ENCODE measurements at places on chromosomes 2 and 18.

DNA sequence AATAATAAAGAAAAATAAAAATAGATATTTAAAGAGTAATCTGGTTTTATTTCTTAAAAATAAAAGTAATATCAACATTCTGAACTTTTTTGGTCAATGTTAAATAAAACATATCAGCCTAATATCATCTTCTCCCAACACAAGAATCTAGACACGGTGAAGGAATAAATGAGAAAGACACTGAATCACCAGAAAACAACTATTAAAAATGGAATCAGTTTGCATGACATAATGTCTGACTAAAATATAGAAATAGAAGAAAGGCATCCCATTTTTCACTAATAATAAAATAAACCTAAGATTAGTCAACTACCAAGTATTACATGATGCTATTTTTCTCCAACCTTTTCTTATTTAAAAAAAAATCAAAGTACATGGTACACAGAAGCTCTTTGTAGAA, 30.8 kb upstream of the TNFAIP6 start:
- no peak for DNase-seq

DNA sequence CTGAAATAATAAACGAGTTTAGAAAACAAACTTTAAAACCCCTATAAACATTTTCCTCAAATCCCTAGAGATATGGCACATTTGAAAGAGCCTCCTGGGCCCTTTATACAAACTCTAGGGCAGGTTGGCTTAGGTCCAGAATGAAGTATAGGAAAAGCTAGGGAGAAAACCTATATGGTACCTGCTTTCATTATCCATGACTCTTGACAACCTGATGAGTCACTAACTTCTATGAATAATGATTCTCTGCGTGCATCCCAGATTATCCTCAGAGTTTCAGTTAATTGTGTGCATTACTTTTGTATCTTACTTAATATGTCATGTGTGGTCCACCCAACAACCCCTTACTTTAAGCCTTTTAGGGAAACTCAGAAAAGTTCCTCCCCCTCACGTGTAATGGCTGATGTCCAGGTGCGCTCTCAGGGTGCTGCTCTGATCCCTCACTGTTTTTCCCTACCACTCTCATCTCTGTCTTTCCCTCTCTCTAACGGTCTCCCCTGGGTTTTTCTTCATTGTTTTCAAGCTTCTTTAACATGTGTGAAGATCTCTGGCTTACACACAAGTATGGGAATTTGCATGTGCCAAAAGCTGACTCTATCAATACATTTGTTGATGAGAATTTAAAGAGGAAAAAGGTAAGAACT, 78.5 kb downstream of the LRP1B start:
- no peak for DNase-seq

DNA sequence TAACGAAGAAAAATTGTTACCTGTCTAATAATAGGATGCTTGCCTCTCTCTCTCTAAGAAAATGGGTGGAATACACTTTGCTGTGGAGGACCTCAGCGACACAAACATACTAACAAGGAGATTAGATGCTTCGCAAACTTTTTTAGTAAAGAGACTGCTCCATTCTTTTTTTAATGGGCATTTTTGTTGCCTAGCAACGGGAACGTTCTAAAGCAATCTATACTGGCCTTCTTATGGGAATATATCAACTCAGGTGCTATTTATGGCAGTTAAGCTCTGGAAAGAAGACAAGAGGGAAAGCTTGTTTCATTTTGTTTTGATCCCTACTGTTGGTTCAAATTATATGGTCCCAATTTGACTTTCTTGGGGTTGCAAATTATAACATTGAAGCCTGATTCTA, 86.8 kb upstream of the CBLN2 start:
- DNase-seq: no peak

- DNase-seq: no peak
These were observed 27.9 kb upstream of the ODC1 start for GRCh38 chr2:10475811-10476660.

GRCh38 chr2:233037078-233037477, 4.6 kb downstream of the NEU2 start:
- DNase-seq: no peak

DNA sequence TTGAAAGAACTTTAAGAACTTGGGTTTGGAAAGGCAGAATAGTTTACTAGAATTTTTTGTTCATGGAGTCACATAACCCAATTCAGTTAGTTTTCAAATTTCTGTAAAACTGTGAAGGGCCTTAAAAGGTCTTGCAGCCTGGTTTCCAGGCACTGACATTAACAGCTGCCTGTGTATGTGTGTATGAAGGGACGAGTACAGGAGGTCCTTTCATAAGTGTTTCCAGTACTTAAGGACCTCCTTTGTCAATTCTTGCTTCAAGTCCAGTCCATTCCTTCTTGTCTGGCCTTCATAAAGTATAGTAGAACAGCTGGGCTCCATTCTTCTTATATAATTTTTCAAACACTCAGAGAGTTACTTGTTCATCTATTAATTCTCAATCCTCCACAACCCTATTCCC, 136.5 kb downstream of the NR4A2 start:
- no peak for DNase-seq

DNA sequence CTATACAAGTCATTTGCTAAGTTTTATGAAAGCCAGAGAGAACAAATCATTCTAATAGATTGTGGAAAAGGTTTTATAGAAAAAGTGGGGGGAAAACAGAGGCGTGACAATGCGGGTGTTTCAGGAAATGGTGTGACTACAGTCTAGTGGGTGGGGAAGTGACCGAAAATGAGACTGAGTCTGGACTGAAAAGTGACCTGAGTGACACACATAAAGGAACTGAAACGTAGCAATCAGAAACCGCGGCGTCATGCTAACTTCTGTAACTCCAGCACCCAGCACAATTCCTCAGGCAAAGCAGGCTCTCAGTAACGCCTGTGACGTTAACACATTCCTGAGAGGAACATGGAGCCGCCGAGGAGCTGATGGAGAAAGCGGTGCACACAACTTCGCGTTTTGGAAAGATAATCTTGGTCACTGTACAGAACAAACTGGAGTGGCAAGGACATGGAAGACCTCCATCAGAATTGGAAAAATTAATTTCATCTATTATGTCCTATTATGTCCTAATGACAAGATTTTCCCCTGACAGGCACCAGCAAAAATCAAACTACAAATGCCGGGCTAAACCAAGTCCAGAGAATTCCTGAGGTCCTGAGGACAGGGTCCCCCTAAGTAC, 1.4 kb upstream of the CD226 start:
- no peak for DNase-seq

DNA sequence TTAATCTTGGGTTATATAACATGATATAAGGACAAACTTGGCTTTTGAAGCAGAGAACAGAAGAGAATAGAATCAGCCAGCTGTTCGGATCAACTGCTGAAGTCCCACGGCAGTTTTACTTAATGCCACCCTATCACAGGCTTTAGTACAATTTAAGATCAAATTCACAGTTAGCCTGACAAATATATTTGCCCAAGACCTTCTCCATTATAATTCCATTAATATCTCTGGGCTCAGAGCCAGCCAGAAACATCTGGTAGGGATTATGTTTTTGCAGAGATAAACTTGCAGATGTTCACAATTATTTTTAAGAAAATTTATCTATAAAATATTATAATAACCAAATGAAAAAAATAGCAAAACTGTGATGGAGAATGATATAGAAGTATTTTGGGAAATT, 381.4 kb downstream of the RAD51AP2 start:
- DNase-seq: no peak

DNA sequence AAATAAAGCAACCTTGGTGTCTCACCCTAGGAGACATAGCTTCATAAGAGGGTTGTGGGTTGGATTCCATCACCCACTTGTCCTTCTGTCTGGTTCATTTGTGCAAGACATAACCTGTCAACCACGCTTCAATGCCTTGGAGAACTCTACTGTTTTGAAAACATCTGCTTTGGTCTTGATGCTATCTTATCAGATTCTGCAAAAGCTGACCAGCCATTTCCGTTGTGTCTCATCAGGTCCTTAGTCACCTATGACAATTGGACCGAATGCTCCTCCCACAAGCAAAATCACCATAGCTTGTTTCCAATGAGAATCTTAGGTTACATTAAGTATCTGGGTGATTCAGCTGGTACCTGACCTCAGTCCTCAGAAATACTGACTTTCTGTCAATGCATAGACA, 35.4 kb downstream of the STAT4 start:
- no peak for DNase-seq

DNA sequence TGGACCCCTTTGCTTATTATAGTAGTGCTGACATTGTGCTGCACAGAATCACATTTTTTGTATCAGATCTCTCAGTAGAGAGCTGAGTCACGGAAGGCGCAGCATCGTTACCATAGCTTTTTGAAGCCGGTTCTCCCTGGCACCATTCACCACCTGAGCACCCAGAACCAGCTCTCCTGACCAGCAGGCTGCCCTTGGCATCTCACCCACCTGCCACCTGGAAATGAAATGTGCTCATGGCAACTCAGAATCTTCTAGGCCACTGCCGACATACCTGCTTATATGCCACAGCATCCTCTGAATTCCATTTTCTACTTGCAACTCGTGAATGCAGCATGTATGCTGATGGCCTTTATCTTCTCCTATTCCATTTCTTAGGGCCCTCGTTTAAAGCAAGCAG, 62.7 kb downstream of the COA5 start:
- DNase-seq: no peak

- DNase-seq: no peak
These were observed 103.0 kb downstream of the QPCT start for GRCh38 chr2:37447446-37447845.

DNA sequence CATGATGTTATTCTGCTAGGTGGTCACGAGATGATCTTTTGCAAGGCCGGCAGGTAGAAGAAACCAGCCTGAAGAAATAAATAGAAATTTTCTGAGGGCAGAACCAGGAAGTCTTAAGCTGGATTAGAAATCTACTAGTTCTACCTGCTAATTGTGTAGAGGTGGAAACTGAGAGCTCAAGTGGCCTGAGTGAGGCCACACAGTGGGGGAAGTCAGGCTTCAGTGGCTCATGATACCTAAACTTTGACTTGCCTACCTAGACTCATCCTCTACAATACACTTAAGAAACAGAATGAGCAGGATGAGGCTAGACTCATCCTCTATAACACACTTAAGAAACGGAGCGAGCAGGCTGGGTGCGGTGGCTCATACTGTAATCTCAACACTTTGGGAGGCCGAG, 134.9 kb upstream of the NDUFV2 start:
- no peak for DNase-seq

- DNase-seq: peak; percentile 75
These were observed 36.0 kb downstream of the SMAD7 start for GRCh38 chr18:48914581-48915251.

DNA sequence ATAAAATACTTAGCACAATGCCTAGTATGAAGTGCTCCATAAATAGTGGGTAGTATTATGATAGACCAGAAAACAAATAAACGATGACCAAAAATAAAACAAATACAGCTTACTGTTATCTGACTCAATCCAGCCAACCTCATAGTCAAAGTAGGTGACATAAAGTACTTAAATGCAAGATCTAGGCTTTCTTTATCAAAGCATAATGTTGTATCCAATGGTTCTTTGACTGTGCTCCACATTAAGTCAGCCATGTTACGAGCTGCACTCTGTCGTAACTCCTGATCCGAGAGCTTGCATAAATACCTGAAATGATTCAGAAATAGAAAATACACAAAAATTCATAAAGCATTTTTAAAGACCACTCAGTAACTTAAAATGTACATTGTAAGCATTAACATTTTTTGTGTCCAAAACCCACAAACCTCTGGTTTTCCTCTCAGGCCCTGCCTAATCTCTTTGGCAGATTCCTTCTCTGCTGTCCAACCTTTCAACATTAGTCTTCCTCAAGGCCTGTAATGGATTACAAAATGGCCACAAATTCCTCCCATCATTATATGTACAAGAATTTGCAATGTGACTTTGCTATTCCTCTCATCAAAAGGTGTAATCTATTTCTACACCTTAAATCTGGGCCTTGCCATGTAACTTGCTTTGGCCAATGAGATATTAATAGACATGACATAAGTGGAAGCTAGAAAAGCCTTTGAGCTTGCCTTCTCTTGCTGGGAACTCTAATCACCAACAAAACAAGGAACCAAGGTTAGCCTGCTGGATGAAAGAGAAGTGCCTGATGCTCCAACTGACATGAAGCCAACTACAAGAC, 90.6 kb downstream of the USP34 start:
- no peak for DNase-seq

- no peak for DNase-seq
These were observed 592.1 kb downstream of the XIRP2 start for GRCh38 chr2:167480232-167480985.

GRCh38 chr2:128702616-128703015, 383.9 kb upstream of the HS6ST1 start:
- no peak for DNase-seq

DNA sequence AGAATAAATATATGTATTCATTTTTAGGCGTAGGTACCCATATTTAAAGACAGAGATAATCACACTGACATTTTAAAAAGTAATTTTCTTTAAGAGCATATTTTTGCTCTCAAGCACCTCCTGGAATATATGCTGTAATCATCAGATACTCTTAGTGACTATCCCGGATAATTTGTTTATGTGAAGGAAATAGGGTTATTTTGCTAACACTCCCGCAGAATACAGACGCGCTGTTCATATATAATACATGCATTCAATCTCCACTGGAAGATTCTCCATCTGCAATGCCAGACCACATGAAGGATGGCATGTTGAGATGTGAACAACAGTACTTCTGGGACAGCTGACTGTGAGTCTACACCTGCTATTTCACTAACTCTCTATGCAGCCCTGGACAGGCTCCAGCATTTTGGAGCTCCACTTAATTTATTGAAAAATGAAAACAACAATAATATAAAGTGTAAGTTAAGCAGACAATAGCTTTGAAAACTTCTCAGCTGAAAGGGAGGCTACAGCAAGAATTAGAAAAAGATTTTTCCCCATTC, 430.6 kb downstream of the TMX3 start:
- peak; percentile 65 for DNase-seq

GRCh38 chr2:43609290-43609918, 13.6 kb upstream of the THADA start:
- peak; percentile 26 for DNase-seq

GRCh38 chr2:181264441-181264840, 192.7 kb upstream of the ITGA4 start:
- no peak for DNase-seq

GRCh38 chr2:176645494-176645893, 376.3 kb downstream of the MTX2 start:
- DNase-seq: no peak

DNA sequence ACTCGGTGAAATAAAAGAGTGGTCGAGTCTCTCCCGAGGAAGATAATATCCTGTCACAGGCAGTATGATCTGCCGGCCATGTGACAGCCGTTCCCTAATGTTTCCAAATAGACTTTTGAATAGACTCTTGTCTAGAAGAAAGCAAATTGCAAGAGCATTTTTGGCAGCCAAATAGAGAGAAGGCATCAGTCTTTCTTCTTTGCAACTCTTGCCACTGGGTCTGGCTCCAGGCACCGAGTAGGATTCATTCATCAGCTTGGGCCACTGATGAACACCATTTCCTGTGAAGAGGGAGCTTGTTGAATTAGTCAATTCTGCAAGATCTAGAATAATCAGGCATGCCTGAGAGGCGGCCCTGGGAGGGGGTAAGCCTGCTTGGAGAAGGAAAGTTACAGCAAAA, 165.6 kb downstream of the KLHL29 start:
- no peak for DNase-seq

- DNase-seq: no peak
These were observed 166.8 kb downstream of the DCDC2C start for GRCh38 chr2:3870222-3870621.
